Transverse colon (tissue), 4 donors: ENCODE measurements at places on chromosomes 16 and 17. TPM values are rescaled to one million over a fixed set of nuclear protein-coding genes. Genes with fewer than 3 reads are reported as not detected.

DNA sequence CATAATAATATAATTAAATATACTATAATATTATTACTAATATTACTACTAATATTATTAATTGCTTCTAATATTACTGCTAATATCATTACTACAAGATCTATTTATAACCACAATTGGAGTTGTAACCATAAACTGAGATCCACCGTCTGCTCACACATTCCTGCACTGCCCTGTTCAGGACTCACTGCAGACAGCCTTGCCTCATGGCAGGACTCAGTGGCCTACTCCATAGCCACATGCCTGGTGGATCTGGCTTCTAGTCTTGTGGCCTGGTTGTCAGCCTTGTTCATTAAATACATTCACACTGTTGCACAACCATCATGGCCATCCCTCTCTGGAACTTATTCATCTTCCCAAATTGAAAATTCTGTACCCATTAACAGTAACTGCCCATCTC lies 48.0 kb downstream of the SRL start:
- no peak overlapping the region for H3K4me3 ChIP-seq
- no peaks in the 10 kb centered on the region for H3K36me3 ChIP-seq
- no peaks in the 10 kb centered on the region for H3K4me1 ChIP-seq
- no peak for DNase-seq
- H3K27me3 ChIP-seq: no peaks in the 10 kb centered on the region
- H3K27ac ChIP-seq: no peak overlapping the region

- no peaks in the 10 kb centered on the region for H3K36me3 ChIP-seq
- no peak for DNase-seq
Measured at GRCh38 chr16:67932462-67932840, 789 bp upstream of the CTRL start.

GRCh38 chr17:8005967-8006730 lies 3.7 kb downstream of the GUCY2D start:
- H3K4me3 ChIP-seq: no peak overlapping the region
- no peak overlapping the region for H3K27ac ChIP-seq
- no peak for DNase-seq
- H3K36me3 ChIP-seq: no peaks in the 10 kb centered on the region

The MYH13 gene
- 0.16 TPM for total RNA-seq

The ANKS4B gene
- total RNA-seq: 27.7 TPM
